Uterus (tissue), 4 donors: ENCODE measurements at places on chromosomes 2 and 18. TPM values are rescaled to one million over a fixed set of nuclear protein-coding genes. Genes with fewer than 3 reads are reported as not detected.

The KCNS3 gene
- total RNA-seq, result 67.6 TPM

- no peak for DNase-seq
Measured at GRCh38 chr2:24981411-24982136, 9.8 kb upstream of the DNAJC27 start.

DNA sequence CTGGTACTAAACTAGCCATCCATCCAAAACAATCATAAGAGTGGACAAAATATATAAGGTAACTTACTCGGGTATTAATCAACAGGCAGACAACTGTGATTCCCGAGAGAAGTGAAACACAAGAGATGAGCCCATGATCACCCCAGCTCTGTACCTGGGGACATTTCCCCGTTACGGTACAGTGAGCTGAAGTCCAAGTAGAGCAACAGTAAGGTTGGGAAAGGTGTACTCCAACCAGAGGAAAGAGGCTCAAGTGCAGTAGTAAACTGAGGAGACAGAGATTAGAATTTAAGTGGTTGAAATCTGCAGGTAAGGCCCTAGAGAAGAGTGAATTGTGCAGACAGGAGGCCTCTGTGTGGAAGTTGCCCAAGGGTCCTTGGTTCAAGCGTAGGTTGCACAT is 30.5 kb upstream of the CHAC2 start:
- DNase-seq, result no peak

DNA sequence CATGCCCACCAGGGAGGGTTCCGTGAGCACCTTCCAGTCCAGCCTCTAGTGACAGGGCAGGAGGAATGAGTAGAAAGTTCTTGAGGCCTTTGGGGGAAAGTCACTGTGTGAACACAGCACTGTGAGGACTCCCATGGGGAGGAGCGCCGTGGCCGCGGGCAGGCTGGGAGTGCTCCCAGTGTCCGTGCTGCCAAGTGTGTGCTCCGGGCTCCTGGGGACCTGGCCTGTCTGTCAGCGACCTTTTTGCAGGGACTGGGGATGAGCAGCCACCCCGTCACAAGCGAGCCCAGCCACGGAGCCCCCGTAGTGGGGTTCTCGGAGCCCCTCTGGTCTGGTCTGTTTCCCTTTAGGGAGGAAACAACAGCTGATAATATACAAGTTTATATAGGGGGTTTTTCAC is 36.8 kb downstream of the PDIA6 start:
- DNase-seq, result no peak

DNA sequence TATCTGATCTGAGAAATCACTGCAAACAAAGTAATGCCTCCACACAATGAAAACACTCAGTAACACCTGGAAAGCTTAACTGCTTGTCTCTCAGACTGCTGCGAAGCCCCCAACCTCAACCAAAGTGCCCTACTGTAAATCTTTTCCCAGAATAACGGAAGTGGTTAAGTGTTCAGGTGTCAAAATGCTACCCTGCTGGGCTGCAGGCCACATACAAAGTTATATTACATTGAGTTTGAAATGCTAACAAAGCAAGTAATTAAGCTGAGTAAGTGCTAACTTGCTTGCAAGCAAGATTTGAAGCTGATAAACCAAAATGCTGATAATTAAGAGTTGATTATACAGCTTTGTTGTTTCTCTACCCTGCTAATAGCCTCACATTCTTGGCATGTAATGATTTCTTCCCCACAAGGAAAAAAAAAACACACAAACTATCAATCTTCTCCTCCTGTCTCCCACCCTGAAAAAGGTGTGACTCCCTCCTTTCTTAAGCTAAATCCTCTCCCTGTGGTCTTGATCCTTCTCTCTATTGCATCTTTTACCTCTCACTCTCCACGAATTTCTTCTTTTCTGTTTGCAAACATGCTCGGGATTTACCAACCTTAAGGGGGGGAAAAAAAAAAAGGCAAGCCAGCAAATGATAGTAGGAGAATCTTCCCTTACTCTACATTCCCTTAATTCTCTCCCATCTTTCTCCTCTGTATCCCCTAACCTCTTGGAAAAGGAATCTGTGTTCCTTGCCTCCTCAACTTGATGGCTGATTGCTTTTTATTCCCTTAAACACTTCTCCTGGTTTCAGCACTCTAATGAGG is 266.8 kb upstream of the SIX3 start:
- DNase-seq, result no peak

DNA sequence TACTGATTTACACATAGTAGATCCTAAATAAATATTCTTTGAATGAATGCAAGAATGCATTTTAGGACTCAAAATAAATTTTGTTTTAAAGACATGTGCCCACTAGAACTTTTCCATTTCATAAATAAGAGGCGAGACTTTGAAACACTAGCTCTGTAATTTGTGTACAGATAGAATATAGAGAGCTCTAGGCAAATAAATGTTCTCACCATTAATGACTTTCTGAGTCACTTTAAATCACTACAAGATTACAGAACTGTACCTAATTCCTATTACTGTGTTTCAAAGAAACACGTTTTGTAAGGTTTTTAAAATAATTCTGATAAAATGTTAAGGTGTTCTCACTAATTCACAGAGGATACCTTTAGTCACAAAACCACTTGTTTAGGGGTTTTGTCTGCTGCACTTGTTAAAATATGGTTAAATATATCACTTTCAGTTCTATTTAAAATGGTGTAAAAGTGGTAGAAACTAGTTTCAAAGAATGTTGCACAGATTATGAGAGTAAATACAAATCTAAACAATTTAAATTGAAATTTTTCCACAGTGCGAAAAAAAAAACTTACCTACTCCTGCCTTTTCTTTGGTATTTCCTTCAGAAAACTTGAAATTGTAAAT is 158.7 kb upstream of the ZC3H15 start:
- DNase-seq, result no peak

DNA sequence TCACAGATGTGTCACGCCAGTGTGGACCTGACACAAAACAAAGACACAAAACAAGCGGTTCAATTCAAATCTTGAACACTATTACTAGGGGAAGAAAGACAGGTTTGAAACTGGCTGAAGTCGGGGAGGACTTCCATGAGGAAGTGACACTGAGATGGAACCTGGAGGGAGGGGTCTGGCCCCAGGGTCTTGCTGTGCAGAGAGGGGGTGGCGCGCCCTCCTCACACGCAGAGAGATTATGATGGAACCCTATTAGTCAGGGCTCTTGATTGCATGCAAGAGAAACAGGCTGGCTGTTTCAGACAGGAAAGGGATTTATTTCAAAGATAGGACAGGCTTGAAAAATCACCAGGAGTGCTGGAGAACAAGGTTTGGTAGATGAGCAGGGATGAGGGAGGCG is 363.6 kb upstream of the HS6ST1 start:
- DNase-seq, result no peak

DNA sequence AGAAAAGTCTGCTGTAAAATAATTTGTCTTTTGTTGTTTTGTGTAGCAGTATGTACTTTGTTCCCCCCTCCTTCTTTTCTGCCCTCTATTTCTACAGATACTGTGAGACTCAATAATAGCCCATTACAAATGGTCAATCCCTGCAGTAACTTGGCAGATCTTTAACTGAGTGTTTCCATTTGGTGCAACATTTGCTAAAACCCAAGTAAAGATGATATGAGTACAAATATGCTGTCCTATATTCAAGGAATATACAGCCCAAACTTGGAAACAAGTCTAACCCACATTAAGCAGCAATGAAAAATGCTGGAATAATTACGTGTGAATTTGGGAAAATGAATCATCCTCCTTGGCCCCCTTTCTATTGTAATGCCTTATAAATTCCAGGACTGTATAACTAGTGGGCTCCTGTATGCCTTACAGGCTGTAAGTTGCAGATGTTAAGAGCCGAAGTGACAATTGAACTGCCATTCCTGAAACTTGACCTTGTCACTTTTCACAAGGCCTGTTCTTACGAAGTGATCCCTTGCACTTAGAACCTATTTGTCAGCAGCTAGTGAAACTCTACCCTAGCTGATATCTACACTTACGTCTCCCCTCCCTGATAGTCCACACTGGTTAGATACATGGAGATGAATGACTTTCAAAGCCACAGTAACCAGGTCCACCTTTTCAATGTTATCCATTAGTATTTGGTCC is 104.9 kb downstream of the IRS1 start:
- DNase-seq, result no peak

DNA sequence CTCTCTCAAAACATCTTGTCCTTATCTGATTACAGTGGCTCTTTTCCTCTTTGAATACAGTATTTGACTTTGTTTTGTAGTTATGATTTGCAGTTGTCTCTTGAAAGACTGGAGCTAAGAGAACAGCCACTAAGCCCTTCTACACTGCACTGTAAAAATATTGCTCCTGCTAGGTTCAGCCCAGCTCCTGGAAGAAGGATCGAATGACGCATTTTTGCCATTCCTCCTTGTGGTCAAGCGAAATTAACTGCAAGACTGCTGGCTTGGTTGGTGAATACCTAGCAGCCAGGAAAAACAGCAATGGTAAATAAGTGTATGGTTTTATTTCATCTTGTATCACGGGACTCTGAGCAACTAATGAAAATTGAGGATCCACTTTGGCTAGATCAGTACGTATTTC is 407.8 kb upstream of the CDH2 start:
- DNase-seq, result no peak

- DNase-seq, result no peak
Measured at GRCh38 chr2:120342446-120342845, 3.5 kb upstream of the INHBB start.

DNA sequence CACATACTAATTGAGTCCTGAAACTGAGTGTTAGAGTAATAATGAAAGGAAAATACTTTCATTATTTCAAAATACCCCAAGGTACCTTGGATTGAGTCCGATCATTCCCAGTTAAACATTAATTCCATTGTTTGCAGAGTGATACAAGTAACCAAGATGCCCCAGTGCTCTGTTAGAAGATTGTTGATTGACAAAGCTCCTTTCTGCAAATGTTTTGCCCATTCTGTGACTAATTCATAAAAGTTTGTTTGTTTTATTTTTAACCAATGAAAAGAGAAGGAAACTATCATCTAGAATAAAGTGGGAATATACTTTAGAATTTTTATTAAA is 124.0 kb downstream of the GULP1 start:
- no peak for DNase-seq

The MXD1 gene
- total RNA-seq, result 7.3 TPM
